ENCODE measurements at places on chromosomes 4 and X. TPM values are rescaled to one million over a fixed set of nuclear protein-coding genes. Genes with fewer than 3 reads are reported as not detected.

- DNase-seq, result no peak
Observed at GRCh38 chr4:73945674-73946449, 36.0 kb downstream of the PF4 start.

DNA sequence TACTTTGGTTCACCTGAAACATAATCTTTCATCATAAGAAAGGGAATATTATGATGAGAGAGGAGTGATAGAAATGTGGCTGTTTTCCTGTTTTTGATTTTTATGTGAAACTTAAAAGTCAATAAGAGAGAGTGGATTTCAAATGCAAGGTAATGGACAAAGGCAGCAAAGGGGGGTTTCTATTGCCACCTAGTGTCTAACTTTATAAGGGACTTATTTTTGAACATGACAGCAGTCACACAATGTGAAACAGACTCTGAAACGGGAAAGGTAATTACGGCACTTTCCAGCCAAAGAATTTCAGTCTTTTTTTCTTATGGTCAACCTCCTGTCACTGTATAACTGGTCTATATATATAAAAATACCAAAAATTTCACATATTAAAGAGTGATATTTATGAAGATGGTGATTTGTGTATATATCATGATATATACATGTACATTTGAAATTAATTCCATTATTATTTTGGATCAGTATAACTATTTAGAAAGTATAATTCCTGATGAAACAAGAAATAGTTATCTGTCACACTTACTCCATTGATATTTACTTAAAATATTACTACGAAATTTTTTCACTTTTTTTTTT lies 127.1 kb downstream of the FBXO8 start:
- DNase-seq, result peak; percentile 37

GRCh38 chrX:16963216-16963615 lies 16.8 kb downstream of the REPS2 start:
- no peak for DNase-seq

DNA sequence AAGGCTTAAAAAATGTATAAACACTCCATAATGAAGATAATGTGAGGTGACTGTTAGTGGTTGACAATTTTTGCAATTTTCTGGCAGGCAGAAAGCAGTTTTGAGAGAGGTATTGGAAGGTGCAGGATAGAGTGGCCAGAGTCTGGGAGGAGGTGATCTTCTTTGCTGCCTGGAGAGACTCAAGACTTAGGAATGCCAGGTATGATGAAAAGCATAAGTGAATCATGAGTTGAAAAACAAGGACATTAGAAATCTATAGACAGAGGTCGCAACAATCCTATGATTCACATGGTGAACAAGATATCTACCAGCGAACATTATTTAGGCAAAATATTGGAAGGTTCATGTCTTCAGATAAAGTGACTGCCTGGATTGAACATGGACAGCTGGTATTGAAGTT lies 118.5 kb downstream of the CFAP299 start:
- no peak for DNase-seq

- no peak for DNase-seq
Observed at GRCh38 chrX:65643531-65644052, 23.9 kb upstream of the MSN start.

- no peak for DNase-seq
Observed at GRCh38 chr4:39609454-39609931, 29.2 kb downstream of the SMIM14 start.

DNA sequence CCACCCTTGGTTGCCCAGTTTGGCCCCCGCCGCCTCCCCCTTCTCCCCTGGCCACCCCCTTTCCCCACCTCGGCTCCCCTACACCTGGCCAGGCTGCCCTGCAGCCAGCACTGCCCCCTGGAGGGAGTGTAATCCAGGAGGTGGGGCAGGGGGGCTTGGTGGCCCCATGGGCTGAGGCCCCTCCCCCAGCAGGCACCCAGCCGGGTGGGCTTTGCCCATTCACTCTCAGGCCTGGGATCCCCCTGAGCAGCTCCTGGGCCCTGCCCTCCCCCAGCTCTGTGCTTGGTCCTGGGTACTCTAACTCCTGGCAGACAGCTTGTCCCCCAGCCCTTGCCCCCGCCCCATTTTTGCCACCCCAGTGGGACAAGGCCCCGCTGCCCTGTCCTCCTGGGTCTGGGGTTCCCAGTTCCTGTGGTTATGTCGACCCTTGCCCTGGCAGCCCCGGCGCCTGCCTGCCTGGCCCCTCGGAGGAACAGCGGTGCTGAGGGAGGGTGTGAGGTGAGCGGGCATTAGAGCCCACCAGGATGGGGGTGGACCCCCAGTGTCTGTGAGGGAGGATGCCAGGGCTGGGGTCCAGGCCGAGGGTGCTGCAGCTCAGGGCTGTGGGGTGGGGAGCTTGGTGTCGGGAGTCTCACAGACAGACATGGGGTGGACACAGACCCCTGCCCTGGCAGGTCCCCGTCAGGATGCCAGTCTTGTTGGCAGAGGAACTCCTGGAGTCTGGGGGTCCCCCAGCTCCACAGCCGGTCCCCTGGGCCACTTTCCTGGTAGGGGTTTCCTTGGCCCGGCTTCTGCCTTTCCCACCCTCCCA lies 10.2 kb downstream of the NAT8L start:
- DNase-seq, result no peak

DNA sequence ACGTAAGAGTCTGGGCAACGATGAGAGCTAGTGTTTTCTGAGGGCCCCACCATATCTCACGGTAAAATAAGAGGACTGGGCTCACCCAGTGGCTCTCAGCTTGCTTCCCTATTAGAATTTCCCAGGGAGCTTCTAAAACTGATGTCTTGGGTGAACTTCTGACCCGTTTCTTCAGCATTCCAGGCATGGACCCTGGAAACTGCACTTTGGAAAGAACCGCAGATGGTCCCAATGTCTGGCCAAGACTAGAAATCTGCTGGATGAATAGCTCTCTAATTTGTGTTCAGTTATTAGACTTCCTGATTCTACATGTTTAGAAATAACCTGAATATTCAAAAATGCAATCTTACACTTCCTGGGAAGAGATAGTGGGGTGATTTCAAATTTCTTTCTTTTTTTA lies 127.8 kb downstream of the ANOS1 start:
- DNase-seq, result no peak

The ARMCX4 gene
- not detected for total RNA-seq

- no peak for DNase-seq
Observed at GRCh38 chr4:174324725-174325124, 41.0 kb downstream of the CEP44 start.

GRCh38 chr4:172356016-172356415 lies 542.8 kb downstream of the GALNTL6 start:
- no peak for DNase-seq

DNA sequence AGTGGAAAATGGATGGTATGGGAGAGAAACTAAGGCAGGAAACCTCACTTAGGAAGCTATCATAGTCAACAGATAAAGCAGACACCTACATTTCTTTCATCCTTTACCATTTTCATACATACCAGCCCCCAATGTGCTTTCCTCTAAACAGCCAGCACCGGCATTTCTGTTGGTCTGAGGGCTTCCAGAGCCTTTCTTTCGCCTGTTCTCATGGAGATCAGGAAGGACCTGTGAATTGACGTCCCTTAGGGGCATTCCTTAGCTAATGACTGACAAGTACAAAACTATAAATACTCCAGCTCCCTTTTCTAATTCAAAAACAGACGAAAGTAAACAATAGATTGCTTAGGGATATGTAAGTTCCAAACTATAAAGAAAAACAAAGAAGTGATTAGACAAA lies 215.5 kb upstream of the CNKSR2 start:
- no peak for DNase-seq

DNA sequence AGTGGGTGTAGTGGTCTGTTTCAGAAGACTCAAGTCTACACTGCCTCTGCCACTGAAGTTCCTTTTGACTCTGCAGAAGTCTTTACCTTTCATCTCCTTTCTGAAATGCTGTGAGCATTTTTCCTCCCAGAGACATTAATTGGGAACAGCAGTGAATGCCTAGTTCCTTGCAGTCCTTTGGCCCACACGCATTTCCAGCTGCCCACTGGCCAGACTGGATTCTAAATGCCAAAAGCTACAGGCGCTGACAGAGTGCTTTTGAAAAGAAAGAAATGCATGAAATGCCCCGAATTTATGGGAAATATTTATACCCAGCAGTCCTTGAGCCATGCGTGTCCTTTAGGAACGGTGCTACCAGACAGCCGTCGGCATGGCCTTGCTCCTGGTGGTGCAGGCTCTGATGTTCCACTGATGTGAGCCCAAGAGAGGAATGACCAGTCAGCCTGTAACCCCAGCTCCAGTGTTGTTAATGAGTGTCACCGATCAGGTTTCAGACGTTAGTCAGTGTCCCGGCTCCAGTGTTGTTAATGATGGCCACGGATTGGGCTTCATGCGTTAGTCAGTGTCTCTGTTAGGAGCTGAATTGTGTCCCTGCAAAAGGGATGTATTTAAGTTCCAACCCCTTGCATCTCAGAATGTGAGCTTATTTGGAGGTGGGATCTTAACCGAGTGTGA lies 132.6 kb downstream of the TBL1X start:
- no peak for DNase-seq

Measured in OCI-LY7 (cell line).